ENCODE measurements at places on chromosomes 13 and 19.

- no peak overlapping the region for H3K4me3 ChIP-seq
- no peaks in the 10 kb centered on the region for H3K4me1 ChIP-seq
- H3K36me3 ChIP-seq, result no peaks in the 10 kb centered on the region
- no peak for DNase-seq
- H3K27ac ChIP-seq, result no peak overlapping the region
These were observed 49.9 kb upstream of the UBAC2 start for GRCh38 chr13:99150575-99151361.

- no peak overlapping the region for H3K4me3 ChIP-seq
- no peak for DNase-seq
- peaks cover under 1% of the 10 kb centered on the region for H3K4me1 ChIP-seq
- H3K27ac ChIP-seq, result no peak overlapping the region
- peaks cover under 1% of the 10 kb centered on the region for H3K27me3 ChIP-seq
- no peaks in the 10 kb centered on the region for H3K36me3 ChIP-seq
These were observed 26.9 kb downstream of the SULT2B1 start for GRCh38 chr19:48578891-48579290.

GRCh38 chr13:43057653-43058317 is 34.4 kb downstream of the DNAJC15 start:
- peaks cover 30% of the 10 kb centered on the region for H3K4me1 ChIP-seq
- H3K36me3 ChIP-seq, result peaks cover 4% of the 10 kb centered on the region
- no peak for DNase-seq
- no peak overlapping the region for H3K4me3 ChIP-seq

DNA sequence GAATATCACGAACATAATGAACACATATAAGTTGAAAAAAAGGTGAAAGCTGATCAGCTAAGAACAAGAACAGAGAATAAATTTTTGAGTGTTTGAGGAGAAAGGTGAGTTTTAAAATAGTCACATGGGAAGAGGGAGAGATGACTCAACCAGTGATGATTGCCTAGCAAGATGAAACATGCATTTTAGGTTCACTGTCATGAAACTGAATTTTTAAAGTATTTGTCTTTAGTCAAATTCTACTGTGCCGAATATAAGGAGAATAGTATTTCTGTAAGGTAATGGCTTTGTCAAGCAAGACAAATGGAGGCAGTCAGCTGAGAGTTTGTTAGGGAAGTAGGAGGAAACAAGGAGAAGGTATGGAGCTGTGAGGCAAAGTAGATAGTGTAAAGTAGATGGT is 2557.4 kb downstream of the PCDH9 start:
- no peaks in the 10 kb centered on the region for H3K36me3 ChIP-seq
- H3K27ac ChIP-seq, result no peak overlapping the region
- no peak for DNase-seq
- H3K4me1 ChIP-seq, result no peaks in the 10 kb centered on the region

DNA sequence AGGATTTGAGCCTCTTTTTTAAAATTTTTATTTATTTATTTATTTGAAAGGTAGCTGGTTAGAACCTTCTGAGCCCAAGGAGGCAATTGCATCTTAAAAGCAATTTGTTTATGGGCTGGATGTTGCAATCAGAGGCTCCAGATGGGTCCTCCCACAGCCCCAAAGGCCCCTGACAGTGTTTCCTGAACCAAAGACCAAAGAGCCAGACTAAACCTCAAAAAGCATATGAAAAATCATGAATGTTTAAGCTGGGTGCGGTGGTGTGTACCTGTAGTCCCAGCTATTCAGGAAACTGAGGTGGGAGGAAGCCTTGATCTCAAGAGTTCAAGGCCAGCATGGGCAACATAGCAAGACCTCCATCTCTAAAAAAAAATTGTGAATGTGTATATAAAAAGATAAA is 67.8 kb upstream of the RGCC start:
- no peaks in the 10 kb centered on the region for H3K4me1 ChIP-seq
- H3K27me3 ChIP-seq, result no peaks in the 10 kb centered on the region
- H3K4me3 ChIP-seq, result no peak overlapping the region
- no peaks in the 10 kb centered on the region for H3K36me3 ChIP-seq

DNA sequence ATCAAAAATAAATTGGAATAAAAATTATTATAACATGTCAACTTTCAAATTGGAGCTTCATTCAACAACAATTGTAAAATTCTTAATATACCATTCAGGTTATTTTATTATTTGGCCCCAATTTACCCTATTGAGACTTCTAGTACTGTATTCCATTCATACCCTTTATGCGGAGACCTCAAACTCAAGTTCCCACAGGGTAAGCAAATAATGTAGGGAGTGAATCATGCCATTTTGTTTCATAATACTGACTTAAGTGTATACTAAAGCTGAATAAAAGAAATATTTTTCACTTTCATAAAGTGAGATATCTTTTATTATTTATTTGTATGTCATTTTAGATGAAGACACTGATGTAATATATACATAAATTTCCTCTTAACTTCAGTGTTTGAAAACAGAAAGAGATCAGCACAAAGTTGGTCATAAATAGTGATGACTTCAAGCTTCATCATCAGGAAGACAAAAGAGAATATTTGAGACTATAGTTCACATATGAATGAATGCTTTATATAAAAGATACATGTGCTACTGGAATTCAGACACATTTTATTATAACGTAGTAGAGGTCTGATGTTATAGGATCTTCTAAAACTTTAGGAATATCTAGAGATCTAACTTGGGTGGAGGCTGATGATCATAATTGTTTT is 894.4 kb upstream of the PCDH9 start:
- H3K27ac ChIP-seq, result no peak overlapping the region
- no peaks in the 10 kb centered on the region for H3K36me3 ChIP-seq
- no peak overlapping the region for H3K4me3 ChIP-seq
- no peaks in the 10 kb centered on the region for H3K4me1 ChIP-seq
- no peak for DNase-seq

DNA sequence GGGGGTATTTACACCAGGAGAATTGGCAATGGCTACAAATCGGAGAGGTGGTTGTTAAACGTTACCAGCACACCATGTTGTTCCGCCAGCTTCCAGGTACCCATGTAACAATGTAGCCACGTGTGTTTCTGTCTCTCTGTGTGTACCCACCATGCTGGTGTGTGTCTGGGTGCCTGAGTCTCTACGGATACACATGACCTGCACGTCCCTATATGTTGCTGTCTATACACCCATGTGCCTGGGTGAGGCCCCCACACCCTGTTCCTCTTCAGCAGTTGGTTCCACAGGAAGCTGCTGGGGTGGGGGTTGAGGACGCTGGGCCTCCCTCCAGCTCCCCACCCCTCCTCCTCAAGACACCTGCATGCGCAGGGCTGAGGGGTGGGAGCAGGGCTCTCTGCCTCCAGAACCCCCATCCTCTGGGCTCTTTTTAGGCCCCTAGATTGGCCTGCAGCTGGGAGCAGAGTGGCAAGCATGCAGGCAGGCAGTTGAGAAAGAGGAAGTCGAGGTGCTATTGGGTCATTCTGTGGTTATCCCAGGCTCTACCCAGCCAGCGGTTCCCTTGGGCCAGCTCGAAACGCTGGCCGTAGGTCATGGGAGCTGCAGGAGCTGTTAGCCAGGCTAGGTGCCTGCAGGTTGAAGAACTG is at the start of gene ARHGEF18:
Gene ARHGEF18 (plus strand): TSS at position 351 of the 644 bp plus-strand sequence. CDS start 13,954 bp downstream, outside the sequence.
- DNase-seq, result peak; percentile 28
- H3K4me1 ChIP-seq, result peaks cover 65% of the 10 kb centered on the region
- H3K27ac ChIP-seq, result peak within 1 kb of the TSS; percentile 93
- H3K4me3 ChIP-seq, result peak within 1 kb of the TSS; percentile 99
- no peaks in the 10 kb centered on the region for H3K27me3 ChIP-seq
- H3K36me3 ChIP-seq, result peaks cover 43% of the 10 kb centered on the region

DNA sequence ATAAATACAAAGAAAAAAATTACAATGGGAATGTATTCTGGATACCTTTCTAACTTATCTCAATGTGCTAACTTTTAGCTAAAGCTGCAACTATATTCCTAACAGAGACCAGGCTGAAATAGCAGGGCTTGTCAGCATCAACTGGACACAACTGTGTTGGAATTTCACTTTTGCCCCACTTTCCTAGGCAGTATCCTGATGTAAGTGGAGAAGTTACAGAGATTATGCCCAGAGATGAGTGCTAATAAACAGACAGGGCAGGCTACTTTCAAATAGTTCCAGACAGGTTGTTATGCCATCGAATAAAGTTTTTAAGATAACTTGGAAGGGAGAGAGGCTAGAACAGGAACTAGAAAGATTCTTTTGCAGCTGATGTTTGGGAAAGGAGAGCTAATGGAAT is 201.9 kb downstream of the KCTD12 start:
- H3K4me1 ChIP-seq, result no peaks in the 10 kb centered on the region
- no peak for DNase-seq
- H3K27ac ChIP-seq, result no peak overlapping the region
- no peaks in the 10 kb centered on the region for H3K36me3 ChIP-seq
- no peak overlapping the region for H3K4me3 ChIP-seq
- H3K27me3 ChIP-seq, result peaks cover 21% of the 10 kb centered on the region

DNA sequence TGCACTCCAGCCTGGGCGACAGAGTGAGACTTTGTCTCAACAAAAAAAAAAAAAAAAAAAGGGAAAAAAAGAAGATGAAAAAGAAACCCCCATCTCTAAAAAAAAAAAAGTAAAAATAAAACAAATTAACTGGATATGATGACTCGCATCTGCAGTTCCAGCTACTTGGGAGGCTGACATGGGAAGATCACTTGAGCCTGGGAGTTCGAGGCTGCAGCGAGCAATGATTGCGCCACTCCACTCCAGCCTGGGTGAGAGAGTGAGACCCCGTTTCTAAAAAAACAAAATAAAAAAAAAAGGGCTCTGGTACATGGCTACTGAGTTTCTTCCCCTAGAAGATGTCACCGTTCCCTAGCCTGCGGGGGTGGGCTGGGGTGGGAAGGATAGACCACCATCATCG is 2.4 kb upstream of the CATSPERG start:
- H3K4me1 ChIP-seq, result peaks cover 16% of the 10 kb centered on the region
- DNase-seq, result no peak
- peaks cover 7% of the 10 kb centered on the region for H3K36me3 ChIP-seq
- H3K4me3 ChIP-seq, result no peak overlapping the region

GRCh38 chr19:13972368-13973155 is 20.3 kb downstream of the DCAF15 start:
- H3K4me3 ChIP-seq, result no peak overlapping the region
- no peaks in the 10 kb centered on the region for H3K27me3 ChIP-seq
- peaks cover 19% of the 10 kb centered on the region for H3K36me3 ChIP-seq
- no peak overlapping the region for H3K27ac ChIP-seq

DNA sequence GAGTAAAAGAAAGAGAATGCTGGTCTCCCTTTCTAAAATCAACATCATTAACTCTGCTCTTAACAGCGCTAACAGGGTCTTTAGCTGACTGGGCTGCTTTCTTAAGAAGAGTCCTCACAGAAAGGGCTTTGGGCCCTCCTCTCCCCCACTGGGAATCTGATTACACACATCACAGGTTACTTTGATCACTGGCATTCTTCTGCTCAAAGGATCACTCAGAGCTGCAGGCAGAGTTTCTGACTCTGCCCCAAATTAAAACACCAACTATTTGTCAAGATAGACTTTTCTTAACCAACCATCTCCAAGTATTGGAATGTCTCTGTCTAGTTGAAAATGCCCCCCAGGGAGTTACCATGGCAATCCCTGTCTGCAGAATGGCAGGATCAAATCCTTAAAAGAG is 31.1 kb upstream of the SIAH3 start:
- no peaks in the 10 kb centered on the region for H3K36me3 ChIP-seq
- peaks cover 32% of the 10 kb centered on the region for H3K27me3 ChIP-seq
- no peak overlapping the region for H3K27ac ChIP-seq
- no peak for DNase-seq
- H3K4me3 ChIP-seq, result no peak overlapping the region
- no peaks in the 10 kb centered on the region for H3K4me1 ChIP-seq

GRCh38 chr19:49937750-49938381 is 8.6 kb upstream of the NUP62 start:
- peaks cover 24% of the 10 kb centered on the region for H3K27me3 ChIP-seq
- H3K27ac ChIP-seq, result no peak overlapping the region
- DNase-seq, result peak; percentile 53
- H3K36me3 ChIP-seq, result peaks cover 2% of the 10 kb centered on the region
- H3K4me3 ChIP-seq, result no peak overlapping the region

GRCh38 chr13:44318161-44318560 is 55.5 kb upstream of the SERP2 start:
- no peak for DNase-seq
- no peak overlapping the region for H3K4me3 ChIP-seq
- H3K36me3 ChIP-seq, result peaks cover 2% of the 10 kb centered on the region
- H3K27ac ChIP-seq, result no peak overlapping the region
- H3K4me1 ChIP-seq, result no peaks in the 10 kb centered on the region
- H3K27me3 ChIP-seq, result peaks cover 45% of the 10 kb centered on the region

GRCh38 chr13:74409551-74409950 is 275.3 kb upstream of the KLF12 start:
- peaks cover 9% of the 10 kb centered on the region for H3K36me3 ChIP-seq
- H3K27ac ChIP-seq, result peak overlapping the region; percentile 38
- no peaks in the 10 kb centered on the region for H3K27me3 ChIP-seq
- no peak for DNase-seq
- no peak overlapping the region for H3K4me3 ChIP-seq
- peaks cover 11% of the 10 kb centered on the region for H3K4me1 ChIP-seq

GRCh38 chr19:3080286-3080685 is 13.9 kb upstream of the GNA11 start:
- no peak overlapping the region for H3K27ac ChIP-seq
- H3K4me1 ChIP-seq, result peaks cover 5% of the 10 kb centered on the region
- no peaks in the 10 kb centered on the region for H3K27me3 ChIP-seq
- no peak overlapping the region for H3K4me3 ChIP-seq
- H3K36me3 ChIP-seq, result no peaks in the 10 kb centered on the region

GRCh38 chr19:5231857-5232678 is 108.5 kb downstream of the PTPRS start:
- peaks cover 32% of the 10 kb centered on the region for H3K27me3 ChIP-seq
- peaks cover 14% of the 10 kb centered on the region for H3K4me1 ChIP-seq
- H3K27ac ChIP-seq, result no peak overlapping the region
- H3K36me3 ChIP-seq, result no peaks in the 10 kb centered on the region
- no peak overlapping the region for H3K4me3 ChIP-seq

- DNase-seq, result no peak
- no peak overlapping the region for H3K4me3 ChIP-seq
- no peak overlapping the region for H3K27ac ChIP-seq
- H3K27me3 ChIP-seq, result no peaks in the 10 kb centered on the region
- H3K4me1 ChIP-seq, result no peaks in the 10 kb centered on the region
- no peaks in the 10 kb centered on the region for H3K36me3 ChIP-seq
These were observed 1287.7 kb downstream of the SLITRK5 start for GRCh38 chr13:88958821-88959220.

DNA sequence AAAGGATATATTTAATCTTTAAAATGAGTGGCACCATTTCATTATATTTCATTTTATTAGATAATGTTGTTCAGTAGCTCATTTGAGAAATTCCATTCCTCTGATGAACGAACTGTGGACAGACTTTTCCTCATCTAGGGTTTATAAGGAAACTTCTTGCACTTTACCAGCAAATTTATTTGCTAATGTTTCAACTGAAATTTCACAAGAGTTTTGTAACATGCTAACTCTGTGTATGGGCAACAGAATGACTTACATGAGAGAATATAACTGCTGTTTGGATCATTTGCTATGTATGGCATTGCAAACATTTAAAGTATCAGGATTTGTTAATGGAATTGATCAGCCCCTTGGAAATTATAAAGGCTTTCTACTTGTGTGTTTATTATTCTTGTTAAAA is 3.7 kb upstream of the IRS2 start:
- peaks cover 24% of the 10 kb centered on the region for H3K27me3 ChIP-seq
- no peak for DNase-seq
- no peak overlapping the region for H3K27ac ChIP-seq

GRCh38 chr13:29292045-29292444 is 303.4 kb downstream of the SLC7A1 start:
- no peak overlapping the region for H3K27ac ChIP-seq
- no peaks in the 10 kb centered on the region for H3K36me3 ChIP-seq
- no peak overlapping the region for H3K4me3 ChIP-seq
- no peak for DNase-seq
- H3K4me1 ChIP-seq, result no peaks in the 10 kb centered on the region

Data from central memory CD8-positive, alpha-beta T cell (primary cell).